ENCODE measurements at places on chromosomes 11 and 22.

DNA sequence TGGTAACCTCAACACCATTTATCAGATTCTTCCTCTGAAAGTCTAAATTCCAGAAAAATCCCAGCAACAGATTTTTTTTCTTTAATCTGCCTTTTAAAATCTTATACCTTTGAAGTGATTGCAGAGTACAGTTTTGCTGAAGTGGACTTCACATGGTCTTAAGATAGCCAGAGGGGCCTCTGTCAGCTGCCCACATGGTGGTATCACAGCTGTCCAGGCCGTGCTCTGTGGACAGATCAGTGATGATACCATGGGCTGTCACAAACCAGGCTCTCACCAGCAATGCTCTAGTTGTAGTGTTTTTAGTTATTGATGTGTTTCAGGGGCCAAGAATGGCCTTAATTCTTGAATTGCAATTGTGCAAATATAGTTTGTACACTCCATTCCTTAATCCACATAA is 44.0 kb downstream of the PARVA start:
- DNase-seq, result no peak

GRCh38 chr11:59555601-59556114 is 44.3 kb downstream of the OR4D9 start:
- DNase-seq, result no peak

DNA sequence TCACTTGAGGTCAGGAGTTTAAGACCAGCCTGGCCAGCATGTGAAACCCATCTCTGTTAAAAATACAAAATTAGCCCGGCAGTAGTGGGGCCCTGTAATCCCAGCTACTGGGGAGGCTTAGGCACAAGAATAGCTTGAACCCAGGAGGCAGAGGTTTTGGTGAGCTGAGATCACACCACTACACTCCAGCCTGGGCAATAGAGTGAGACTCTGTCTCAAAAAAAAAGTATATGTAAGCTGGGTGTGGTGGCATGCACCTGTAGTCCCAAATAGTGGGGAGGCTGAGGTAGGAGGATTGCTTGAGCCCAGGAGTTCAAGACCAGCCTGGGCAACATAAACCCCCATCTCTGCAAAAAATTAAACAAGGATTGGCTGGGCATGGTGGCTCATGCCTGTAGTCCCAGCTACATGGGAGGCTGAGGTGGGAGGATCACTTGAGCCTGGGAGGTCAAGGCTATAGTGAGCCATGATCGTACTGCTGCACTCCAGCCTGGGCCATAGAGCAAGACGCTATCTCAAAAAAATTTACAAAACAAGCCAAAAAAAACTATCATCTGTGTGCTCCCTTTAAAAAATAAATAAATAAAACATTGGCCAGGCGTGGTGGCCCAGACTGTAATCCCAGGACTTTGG is 10.8 kb downstream of the CRKL start:
- no peak for DNase-seq

DNA sequence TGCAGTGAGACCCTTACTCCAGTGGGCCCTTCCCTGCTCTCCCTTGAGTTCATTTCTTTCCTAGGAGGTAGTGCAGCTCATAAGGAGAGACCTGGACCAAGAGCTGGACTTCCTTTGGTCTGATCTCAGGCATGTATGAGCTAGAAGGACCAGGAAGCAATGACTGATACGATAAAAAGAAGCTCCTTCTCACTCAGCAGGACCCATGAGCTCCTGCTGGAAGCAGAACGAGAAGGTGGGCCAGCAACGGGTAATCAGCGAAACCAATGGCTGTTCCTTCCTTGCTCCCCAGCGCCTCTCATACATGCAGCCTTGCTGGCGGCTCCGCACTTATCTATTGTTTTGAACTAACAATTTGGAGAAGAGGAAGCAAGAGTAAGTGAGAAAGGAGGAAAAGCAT is 56.8 kb downstream of the RPUSD4 start:
- no peak for DNase-seq

- DNase-seq, result no peak
Measured at GRCh38 chr11:21430537-21430936, 761.2 kb downstream of the NELL1 start.

GRCh38 chr11:123796226-123796625 is 9.9 kb downstream of the OR6M1 start:
- DNase-seq, result no peak

- DNase-seq, result no peak
Measured at GRCh38 chr22:29143941-29144785, 61.5 kb upstream of the EMID1 start.

DNA sequence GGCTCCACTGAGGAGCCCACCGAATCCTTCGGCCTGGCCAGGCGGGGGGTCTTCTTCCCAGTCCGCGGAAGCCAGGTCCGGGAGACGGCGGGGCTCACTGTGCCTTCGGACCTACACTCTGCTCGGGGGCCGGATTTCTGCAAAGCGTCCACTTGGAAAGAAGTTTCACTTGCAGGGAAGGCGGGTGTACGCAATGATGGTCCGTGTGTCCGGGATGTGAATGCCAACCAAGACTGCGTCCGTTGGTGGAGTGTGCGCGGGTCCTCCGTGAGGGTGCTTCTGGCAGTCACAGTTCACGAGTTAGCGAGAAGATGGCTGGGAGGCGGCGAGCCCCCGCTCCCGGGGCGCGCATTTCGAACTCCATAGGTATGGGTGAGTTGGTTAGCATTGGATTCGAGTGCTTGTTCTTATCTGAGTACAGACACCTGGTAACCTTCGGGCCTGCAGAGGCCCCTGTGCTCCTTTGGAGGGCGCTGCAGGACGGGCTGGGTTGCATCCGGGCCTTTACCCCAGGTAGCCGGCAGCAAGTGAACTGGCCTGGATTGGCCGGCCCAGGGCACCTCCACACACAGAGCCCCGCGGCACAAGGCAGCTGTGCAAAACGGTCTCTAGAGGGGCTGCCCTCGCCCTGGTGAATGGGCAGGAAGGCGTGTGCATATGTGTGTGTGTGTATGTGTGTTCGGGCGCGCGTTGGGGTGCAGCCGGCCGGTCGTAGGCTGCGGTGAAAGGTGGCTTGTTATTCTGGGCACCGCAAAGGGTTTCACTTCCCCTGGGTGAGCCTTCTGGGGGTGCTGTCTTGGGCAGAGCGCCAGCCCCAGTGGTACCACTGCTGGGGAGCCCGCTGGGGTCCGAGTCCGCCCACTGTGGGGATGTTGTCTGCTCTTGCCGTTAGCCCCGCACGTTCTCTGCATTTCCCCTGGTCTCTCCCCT is 13.3 kb upstream of the CYP2R1 start:
- peak; percentile 12 for DNase-seq

Data from AML-193 (cell line).